ENCODE measurements at places on chromosomes 5 and 9.

DNA sequence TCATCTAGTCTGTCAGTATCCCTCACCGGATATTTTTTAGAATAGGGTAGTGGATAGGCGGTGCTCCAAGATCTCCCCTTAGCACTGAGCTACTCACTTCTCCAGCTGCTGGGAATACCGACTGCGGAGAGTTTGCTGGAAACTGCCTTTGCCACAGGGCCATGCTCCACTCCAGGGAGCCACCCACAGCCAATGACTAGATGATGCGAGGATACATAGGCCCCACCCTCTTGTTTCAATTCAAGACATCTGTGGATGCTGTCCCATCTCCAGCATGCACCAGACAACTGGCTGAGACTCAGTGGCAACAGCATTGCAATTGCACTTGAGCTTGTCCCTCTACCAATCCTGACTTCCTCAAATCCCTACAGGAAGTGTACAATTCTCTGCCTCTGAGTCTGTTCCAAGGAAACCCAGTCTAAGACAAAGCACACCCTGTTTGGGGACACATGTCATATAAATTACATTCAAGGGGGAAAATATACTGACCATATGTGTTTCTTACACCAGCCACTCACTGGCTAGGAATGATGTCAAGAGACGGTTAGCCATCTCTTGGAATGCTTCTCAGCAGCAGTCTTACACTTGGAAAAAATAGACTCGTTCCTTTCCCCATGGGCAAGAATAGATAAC lies 312.6 kb upstream of the KIF2A start:
- DNase-seq, result no peak

DNA sequence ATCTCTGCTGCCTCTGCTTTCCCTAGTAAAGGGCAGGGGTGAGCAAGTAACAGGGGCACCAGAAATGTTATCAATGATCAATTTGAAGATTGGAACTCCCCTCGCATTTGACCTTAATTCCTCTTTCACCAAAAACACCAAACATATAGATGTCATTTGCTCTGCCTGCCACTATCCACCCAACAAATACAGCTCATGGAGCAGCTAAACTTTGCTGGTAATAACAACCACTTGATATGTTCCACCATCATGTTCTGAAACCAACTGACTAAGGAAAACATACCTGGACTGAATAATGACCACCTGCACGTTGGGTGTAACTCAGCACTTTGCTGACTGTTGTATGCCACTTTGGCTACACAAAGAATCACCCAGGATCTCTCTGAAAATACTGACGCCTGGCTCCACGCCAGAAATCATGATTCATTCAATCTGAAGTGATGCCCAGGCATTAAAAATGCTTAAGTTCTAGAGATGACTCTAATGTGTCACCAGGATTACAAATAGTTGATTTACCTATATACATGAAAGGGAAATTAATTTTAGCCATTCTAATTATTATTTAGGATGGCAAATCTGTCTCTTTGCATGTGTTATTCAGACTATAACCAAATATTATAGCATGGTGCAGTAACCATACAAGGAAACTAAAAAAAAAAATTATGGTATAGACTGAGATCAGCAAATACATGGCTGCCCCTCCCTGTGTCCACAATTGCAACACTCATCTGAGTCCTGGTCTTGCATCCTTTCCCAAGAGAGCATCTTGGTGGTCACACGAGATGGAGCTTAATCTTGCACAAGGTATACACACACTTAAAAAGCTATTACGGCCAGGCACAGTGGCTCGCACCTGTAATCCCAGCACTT lies 43.1 kb upstream of the TTC39B start:
- DNase-seq, result no peak

GRCh38 chr9:82449986-82450385 lies 461.4 kb downstream of the SPATA31D1 start:
- DNase-seq, result no peak

GRCh38 chr9:110027671-110028081 lies 180.3 kb downstream of the C9orf152 start:
- DNase-seq, result no peak

DNA sequence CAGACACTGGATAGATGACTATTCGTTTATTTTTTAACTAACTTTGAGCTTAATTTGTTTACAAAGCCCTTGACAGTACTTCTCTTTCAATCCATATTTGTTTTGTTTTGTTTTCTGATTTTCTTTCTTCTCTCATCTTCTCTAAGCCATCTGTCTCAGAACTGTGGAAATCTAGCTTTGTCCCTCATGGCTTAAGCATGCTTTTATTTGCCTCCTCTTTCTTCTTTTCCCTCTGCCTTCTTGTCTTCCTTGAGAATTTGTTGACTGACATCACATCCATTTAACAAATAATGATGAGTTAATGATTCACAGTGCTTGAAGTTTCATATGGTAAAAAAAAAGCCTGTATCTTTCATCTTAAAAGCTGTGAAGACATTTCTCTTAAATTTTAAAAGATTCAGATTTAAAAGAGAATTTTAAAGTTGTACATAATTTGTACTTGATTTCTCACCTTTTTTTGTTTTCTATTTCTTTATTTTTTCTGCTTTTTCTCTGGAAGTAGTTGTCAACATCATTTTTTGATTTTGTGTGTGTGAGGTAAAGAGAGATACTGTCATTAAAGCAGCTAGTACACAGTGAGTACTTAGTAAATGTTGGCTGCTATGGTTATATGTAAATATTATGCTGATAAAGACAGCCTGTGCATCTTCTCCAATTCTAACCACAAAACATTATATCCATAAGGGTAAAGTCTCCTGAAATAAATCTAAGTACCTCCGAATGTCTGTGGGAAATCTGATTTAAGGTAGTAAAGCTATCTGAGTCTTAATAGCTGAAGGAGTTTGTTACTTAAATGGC lies 13.9 kb upstream of the SGCD start:
- no peak for DNase-seq

GRCh38 chr9:72834994-72835393 lies 117.9 kb downstream of the ALDH1A1 start:
- DNase-seq, result no peak
